Caki2 (cell line): ENCODE measurements at places on chromosomes 2 and 18.
A peak's percentile ranks its signal among the peaks of the same experiment; 100 is the strongest.

DNA sequence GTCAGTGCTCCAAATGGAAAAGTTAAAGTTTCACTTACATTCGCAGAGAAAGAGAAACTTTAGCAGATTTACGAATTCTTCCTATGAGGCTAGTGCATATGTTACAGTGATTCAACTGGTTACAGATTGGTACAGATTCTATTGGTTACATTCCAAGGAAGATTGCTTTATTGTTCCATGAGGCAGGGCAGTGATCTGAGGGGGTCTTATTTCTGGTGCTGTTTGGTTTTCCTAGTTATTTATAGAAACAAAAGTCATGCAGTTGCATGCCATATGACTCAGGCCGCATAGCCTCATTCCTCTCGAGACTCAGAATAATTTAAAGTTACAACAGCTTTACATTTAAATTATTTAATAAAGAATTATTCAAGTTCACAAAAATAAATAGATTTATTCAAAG is 385.4 kb upstream of the SYT4 start:
- no peak for DNase-seq

DNA sequence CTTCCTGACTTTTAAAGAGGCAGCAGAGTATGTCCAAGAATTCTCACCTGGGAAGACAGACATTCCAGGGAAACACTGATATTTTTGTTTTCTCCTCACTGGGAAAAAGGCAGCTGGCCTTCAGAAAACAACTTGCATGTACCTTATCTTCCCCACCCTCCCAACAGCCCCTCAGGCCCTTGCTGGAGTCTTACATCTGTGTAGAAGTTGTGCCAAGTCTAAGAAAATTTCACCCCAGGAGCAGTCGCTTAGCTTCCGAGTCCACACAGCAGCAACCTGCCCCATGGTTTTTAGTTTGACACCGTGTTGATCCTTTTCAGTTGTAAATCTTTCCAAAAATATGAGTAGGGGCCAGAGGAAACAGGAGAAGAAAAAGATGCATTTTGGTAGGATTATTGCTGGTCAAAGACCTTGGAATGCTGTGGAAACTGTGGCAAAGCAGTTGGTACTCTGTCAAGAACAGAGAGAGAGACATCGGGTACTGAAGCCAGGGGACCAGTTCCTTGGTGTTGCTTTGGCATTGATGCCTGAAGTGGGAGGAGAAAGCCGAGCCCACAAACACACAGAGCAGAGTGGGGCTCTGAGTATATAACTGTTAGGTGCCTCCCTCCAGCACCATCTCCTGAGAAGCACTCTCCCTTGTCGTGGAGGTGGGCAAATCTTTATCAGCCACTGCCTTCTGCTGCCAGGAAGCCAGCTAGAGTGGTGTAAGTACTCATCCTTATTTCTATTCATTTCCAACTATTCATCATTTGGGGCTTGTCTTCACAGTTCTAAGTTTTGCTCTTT is at the start of gene SLC14A1:
Gene SLC14A1 (plus strand): TSS at position 615 of the 789 bp plus-strand sequence. CDS start 6,140 bp downstream, outside the sequence.
- DNase-seq, result no peak

DNA sequence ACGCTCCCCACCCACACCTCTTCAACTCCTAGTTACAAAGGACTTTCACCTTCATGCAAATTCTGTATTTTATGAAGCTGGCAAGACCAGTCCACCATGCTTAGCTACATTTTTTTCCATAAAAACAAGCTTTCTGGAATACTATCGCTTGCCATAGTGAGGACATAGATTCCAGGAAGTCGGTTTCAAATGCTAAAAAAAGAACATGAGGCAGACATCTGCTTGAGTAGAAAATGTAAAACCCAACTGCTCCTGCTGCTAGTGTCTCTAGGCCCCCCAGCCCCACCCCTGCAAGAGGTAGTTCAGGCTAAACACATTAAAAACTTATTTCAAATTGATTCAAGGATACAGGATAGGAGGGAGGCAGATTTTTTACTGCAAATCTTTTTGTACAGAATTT is 148.9 kb downstream of the SMAD2 start:
- DNase-seq, result no peak

DNA sequence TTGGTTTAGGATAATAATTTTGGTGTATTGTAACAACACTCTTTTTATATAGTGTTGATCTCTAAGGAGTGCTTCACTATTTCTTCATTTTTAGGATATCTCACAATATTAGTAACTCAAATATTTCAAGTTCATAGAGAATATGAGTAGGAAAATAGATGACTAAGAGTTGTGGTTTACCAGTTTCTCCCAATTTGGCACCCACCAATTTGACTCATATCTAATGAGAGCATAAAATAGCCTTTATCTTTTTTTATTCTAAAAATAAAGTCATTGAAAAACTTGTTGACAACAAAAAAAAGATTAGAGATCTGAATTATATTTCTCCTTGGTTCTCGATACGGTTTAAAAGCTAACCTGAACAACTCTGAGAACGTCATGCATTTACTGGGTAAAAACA is 204.0 kb downstream of the PARD3B start:
- DNase-seq, result no peak

DNA sequence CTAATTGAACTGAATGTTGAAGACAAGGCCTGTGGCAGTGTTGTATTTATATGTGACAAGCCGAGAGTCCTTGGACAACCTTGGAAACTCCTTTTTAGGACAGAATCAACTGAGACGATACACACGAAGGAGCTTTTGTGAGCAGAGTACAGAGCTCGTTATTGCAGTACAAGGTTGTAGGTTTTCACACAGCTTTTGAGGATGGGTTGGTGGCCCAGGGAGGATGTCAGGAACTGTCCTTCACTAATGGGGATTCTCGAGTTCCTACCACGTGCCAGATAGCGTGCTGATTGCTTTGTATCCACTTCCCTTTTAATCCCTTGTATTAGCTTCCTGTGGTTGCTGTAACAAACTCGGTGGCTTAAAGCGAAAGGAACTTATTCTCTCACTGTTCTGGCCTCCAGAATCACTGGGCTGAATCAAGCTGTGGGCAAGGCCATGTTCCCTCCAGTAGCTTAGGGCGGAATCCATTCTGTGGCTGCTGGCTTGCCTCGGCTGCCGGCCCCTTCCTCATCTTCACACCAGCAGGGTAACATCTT is 20.2 kb downstream of the INPP4A start:
- DNase-seq, result no peak

- DNase-seq, result no peak
These were observed 371.7 kb downstream of the PIK3C3 start for GRCh38 chr18:42326752-42327151.

DNA sequence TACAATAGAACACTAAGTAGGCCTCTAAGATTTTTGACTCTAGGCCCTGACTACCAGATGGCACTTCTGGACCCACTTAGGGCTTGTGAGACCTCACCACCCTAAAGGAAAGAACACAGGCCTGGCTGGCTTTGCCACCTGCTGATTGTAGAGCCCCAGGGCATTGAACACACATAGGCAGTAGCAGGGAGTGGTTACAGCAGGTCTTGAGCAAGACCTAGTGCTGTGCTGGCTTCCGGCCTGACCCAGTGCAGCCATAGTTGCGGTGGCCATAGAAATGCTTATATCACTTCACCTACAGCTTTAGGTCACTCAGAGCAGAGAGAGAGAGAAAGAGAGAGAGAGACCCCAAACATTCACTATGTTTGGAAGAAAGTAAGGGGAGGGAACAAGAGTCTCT is 223.2 kb downstream of the LRATD1 start:
- no peak for DNase-seq

GRCh38 chr18:36931106-36931505 is 102.2 kb downstream of the KIAA1328 start:
- DNase-seq, result no peak

DNA sequence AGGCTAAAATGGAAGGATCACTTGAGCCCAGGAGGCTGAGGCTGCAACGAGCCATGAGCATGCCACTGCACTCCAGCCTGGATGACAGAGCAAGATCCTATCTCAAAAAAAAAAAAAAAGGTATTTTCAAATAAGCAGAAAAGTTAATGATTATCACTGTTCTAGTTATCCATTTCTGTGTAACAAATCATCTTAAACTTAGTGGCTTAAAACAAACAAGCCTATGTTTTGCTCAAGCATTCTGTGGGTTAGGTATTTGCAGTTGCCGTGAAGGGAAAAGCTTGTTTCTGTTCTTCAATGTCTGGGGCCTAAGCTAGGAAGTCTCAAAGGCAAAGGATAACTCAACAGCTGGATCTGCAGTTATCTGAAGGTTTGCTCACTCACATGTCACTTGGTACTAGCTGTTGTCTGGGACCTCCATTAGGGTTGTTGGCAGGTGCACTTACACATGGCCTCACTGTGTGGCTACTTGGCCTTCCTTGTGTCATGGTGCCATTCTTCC is 14.1 kb downstream of the MFF start:
- DNase-seq, result peak; percentile 89

GRCh38 chr2:150232871-150233270 is 254.6 kb downstream of the RND3 start:
- DNase-seq, result no peak

- DNase-seq, result no peak
These were observed 59.9 kb downstream of the BIN1 start for GRCh38 chr2:127047054-127047453.

DNA sequence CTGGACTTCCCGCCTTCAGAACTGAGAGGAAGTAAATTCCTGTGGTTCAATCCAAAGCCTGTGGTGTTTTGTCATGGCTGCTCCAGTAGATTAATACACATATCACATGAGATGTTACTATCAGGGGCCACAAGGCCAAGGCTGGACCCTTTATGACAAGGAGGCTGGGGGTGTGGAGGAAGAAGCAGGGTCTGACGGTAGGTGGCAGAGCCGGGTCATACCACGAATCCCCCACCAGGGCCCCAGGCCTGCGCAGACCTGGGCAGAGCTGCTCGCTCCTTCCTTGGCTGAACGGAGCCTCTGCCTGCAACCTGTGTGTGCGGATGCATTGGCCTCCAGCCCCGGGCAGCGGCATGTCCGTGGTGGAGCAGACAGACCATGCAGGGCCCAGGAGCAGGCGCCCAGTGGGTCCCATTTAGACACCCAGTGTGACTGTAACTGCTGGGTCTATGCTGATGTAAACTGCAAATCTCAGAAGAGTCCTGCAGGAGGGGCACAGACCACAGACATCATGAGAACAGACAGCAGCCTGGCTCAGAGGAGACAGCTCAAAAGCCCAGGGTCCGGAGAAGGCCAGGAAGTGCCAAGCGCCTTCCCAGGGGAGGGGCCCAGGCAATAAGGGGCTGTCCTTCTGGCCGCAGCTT is 155.2 kb downstream of the PXDN start:
- no peak for DNase-seq

DNA sequence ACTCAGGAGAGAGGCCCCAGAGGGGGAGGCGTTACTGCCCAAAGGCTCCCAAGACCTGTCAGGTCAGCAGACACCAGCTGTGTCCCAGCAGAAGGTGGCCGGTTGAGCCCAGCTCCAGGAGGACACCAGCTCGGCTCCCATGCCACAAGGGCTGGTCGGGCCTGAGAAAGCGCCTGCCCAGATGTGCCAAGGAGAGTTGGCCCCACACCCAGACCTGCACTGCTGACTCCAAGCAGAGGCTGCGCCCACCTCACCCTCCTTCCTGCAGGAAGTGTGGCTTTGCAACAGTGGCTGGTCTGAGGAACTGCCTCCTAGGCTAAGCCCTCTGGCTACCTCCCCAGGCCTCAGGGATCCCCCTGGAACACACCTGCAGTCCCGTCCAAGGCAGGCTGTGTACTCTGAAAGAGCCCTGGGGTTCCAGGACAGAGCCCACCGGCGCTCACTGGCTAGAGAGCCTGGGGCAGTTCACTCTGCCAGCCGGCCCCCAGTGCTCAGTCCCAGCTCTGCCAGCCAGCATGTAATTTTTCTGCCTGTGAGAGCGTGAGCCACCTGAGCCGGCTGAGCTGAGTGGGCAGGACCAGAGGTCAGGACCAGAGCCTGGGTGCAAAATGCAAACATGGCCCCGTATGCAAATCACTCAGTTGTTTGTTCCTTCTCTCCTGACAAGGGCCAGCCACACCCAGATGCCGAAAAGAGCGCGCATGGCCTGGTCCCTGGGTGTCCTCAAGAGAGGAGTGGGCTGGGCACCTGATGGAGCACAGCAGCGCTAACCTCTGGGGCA is 36.9 kb upstream of the PTMA start:
- DNase-seq, result peak; percentile 27

DNA sequence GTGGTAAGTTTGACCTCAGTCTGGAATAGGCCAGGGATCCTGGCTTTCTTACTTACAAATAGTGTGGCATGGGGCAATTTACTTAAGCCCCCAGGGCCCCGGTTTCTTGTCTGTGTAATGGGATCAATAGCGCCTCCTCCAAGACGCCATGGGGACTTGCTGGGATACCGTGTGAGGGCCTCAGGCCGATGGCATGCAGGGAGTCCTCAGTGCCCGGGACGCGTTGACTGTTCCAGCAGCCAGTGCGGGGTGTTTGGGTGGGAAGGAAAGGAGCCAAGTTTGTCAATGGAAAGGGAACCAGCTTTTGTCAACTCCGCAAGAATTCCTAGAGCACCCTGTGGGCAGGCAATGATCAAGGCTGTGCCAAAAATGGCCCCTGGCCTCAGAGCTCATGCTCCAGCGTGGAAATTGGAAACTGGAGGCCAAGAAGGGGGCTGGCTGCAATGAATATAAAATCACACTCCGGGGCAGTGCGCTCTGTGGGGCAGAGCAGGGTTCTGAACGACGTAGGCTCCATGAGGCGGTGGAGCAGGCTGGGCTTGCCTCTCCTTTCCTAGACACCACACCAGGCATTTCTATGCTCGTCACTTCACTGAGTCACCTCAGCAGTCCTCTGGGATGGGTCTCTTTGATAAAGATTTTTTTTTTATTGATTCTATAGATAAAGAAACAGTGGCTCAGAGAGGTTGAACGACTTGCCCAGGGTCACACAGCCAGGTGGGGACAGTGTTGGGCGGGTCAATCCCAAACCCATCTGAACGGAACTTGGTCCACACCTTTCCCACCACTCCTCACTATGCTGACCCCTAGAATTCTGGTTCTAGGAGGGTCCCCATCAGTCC is 56.7 kb upstream of the ASAP2 start:
- no peak for DNase-seq

DNA sequence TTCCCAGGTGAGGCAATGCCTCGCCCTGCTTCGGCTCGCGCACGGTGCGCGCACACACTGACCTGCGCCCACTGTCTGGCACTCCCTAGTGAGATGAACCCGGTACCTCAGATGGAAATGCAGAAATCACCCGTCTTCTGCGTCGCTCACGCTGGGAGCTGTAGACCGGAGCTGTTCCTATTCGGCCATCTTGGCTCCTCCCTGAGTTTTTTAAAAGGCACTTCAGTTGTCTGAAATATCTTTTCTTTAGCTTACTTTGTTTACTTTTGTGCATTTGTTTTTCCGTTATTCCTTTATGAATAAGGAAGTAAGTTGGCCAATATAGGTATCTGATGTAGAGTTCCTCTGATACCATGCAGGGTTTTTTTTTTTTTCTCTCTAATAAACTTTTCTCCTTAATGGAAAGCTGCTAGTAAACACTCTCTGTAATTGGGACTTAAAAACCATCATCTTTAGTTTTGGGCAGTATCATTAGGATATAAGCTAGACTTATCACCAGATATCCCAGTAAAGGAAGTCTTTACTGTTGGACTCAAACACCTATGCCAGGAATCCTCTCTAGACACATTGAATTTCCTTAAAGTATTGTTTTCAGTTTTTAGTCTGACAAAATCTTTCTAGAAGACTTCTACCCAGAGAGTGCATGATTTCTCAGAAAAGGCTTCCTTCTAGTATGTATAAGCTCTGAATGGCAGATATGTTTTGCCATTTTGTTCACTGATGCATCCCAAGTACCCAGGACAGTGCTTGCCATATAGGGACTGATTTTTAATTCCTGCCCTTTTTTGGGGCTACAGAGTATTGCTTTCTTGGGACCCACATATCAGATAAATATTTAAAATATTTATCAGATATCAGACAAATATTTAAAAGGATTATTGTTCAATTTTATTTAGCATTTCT is 35.8 kb upstream of the DYSF start:
- no peak for DNase-seq

GRCh38 chr2:202387608-202388342 is 11.6 kb downstream of the BMPR2 start:
- DNase-seq, result no peak

- no peak for DNase-seq
These were observed 98.1 kb downstream of the FAM210A start for GRCh38 chr18:13628211-13628610.
